ENCODE measurements at places on chromosomes 6 and 20.

DNA sequence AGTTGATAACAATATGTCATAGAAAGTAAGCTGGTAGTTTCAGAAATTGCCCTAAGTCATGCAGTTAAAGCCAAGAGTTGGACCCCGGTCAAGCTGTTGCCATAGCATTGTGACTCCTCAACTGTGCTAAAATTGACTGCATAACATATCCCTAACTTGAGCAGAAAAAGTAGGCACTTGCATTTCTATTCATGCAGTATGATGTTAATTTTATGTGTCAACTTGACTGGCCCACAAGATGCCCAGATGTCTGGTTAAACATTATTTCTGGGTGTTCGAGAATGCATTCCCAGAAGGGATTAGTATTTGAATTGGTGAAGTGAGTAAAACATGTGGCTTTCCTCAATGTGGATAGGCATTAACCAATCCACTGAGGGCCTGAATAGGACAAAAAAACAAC is 136.4 kb downstream of the GPR63 start:
- no peak for DNase-seq

DNA sequence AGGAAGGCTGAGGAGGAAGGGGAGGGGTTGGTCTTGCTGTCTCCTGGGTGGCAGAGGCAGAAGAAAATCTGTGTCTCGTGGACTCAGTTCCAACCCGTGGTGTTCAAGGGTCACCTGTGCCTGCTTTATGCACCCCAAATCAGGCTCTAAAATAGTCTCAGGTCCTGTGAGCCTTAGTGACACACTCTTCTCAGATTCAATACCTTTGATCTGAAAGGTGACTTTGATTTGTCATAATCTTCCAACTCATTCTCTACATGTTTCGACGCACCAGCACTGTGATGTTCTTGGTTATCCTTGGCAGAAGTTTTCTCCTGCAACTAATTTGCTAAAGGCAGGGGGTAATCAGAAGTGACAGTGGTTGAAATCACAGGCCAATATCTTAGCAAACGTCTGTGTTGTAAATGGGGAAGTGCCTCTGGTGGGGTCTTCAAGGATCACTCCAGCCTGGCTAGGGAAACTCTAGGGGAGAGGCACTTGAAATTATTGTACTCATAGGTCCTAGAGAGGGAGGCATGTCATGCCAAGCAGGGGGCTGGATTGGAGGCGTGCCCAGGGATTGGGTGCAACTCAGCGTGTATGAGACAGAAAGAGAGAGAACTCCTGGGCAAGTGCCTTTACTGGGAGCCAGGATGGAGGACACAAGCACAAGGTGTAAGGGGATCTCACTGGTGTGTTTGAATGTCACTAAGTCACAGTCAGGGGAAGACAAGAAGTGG is 19.0 kb upstream of the PRND start:
- DNase-seq, result no peak

DNA sequence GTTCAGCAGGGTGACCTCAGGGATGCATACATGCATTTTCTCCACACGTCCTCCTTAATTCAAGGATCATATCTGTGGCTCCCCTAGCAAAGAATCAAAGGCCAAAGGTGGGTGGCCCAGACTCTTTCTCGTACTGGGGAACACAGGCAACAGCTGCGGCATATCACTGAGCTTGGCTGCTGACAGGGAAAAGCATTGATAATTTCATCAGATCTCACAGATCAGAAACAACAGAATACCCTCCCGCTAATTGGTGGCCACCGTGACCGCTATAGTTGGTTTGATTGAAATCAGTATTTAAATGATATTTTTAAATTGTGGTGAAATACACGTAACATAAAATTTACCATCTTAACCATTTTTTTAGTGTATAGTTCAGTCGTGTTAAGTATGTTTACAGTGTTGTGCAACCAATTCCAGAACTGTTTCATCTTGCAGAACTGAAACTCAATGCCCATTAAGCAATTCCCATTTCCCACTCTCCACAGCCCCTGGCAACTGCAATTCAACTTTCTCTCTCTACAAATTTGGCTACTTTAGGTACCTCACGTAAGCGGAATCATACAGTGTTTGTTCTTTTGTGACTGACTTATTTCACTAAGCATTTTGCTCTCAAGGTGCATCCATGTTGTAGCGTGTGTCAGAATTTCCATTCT is 74.7 kb upstream of the TMEM170B start:
- DNase-seq, result no peak

DNA sequence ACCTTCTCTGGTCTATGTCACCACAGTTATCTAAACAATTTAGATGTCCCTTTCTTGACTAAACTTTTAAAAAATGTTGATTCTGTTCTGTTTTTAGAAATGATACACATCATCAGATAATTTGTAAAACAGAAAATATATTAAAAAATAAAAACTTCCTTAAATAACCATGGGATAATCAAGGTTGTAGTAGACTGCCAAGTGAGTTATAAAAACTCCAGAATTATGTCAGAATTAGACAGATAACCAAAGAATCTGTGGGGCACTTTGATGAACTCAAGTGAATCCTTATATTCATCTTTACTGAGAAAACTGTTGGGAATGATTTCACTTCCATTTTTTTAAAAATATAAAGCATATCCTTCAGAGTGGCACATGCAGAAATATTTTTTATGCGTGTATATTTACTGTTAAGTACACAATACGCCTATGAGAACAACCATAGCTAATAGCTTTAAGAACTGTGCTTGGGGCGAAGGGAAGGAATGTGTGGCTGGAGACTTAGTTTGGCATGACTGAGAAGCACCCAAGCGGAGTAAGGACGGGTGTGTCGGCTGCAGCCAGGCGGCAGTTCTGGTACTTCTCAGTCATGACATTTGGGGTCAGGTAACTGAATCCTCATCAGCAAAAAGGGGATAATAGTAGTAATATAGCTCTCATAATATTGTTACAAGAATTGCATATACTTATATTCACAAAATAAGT is 604.7 kb upstream of the CITED2 start:
- peak; percentile 23 for DNase-seq

DNA sequence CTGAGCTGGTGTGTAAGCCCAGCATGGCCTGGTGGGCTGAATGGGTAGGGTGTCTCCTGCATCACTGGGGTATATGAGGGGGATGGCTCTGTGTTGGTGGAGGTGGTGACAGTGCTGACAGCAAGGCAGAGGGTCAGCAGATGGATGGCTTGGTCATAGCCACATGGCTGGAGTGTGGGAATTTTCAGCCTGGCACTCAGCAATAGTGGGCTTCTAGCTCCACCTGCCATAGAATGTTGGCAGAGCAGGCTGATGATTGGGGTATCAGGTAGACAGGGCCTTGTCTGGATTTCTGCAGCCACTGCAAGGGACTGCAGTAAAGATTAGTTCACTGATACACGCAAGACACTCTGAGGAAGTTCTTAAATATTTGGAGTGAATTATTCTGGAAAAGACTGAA is 137.5 kb upstream of the BACH2 start:
- DNase-seq, result no peak

- DNase-seq, result no peak
Observed at GRCh38 chr20:62244644-62245108, 6.4 kb downstream of the OSBPL2 start.

GRCh38 chr6:24919056-24919892 is 16.5 kb downstream of the RIPOR2 start:
- no peak for DNase-seq

GRCh38 chr6:61640463-61640862 is 645.6 kb downstream of the KHDRBS2 start:
- no peak for DNase-seq

GRCh38 chr6:2730353-2731107 is 20.2 kb downstream of the MYLK4 start:
- no peak for DNase-seq

DNA sequence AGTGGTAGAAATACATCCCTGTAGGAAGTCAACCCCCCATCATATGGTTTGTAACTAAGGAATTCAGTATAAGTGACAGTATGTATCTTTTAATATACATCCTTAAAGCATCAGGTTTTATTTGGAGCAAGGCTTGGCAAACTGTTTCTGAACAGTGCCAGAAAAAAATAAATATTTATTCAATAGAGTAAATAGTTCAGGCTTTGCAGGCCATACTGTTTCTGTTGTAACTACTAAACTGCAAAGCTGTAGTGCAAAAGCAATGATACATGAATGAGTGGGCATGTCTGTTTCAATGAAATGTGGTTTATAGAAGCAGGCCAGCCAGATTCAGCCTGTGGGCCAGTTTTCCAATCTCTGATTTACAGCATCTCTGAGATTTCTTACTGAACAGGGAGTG is 977 bp downstream of the MEI4 start:
- DNase-seq, result no peak

- DNase-seq, result peak; percentile 67
Observed at GRCh38 chr20:667351-668034, 8.1 kb downstream of the SCRT2 start.

GRCh38 chr6:34457382-34457741 is 8.5 kb upstream of the PACSIN1 start:
- DNase-seq, result no peak

GRCh38 chr6:16949716-16950115 is 152.1 kb upstream of the STMND1 start:
- DNase-seq, result no peak

DNA sequence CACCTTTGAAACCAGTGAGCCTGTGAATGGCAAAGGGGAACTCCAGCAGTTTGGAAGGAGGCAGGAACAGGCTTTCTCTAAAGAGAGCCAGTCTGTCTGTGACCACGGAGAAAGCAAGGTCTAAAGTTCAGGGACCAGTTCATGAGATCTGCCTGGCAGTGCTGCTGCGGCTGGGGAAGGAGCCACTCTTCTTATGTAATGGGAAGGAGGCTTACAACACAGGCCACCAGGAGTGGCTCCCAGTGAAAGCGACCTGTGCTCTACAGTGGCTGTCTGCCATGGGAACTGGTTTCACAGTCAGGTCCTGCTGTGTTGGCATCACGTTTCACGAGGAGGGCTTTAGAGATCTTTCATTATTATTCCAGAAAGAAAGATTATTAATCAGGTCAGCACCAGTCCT is 291.9 kb upstream of the PRDM1 start:
- peak; percentile 35 for DNase-seq

DNA sequence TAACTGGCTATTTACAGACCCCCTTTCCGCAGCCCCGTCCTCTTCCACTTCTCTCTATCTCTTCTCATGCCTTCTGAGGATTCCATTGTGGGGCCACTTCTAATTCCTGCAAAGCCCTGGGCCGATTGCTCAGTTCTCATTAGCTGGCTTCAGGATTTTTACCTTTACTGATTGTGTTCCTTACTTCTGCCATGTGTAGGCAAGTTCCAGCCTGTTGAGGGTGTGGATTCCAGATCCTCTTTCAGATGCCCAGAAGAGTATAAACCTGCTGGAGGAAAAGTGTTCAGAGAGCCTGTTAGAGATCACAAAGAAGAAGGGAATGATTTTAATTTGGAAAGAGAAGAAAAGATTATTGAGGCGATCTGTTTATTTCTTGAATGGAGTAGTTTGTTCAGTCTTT is 5.4 kb downstream of the DSE start:
- DNase-seq, result no peak

DNA sequence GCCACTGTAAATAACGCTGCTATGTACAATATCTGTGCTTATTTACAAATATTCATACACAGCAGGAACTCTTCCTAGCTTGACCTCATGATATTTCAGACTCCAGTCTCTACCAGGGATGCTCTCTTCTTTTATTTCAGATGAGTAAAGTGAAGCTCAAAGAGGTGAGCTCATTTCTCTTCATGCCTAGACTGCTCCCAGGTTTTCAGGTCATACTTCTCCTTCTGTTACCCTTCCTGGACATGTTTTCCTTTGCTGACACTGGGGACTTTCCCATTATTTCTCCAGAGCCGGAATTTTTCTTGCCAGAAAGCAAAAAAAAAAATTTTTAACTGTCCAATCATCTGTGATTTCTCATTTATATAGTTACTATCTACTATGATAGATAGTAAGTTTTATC is 147.2 kb upstream of the DST start:
- no peak for DNase-seq

DNA sequence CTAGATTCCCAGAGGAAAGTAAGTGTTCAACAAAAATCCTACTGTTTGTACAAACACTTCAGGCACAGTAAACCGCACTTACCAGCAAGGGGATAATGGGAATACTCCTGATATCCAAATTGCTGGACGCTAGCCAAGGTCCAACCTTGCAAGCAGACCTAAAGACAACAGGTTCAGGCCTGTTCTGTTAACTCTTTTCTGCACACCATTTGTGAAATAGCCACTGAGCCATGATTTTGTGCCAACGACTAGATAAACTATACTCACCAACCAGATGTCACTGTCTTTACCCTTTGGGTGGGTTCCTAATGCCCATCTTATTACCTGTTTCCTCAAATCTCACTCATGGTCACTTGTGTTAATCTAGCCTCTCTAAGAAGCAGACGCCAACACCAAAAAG is 43.5 kb downstream of the GOPC start:
- DNase-seq, result no peak

- DNase-seq, result no peak
Observed at GRCh38 chr6:52610745-52611355, 34.0 kb upstream of the TRAM2 start.

- DNase-seq, result no peak
Observed at GRCh38 chr6:1986454-1987243, 258.8 kb downstream of the GMDS start.

GRCh38 chr20:3669710-3670367 is 6.6 kb upstream of the GFRA4 start:
- no peak for DNase-seq

GRCh38 chr20:17357238-17357637 is 130.4 kb downstream of the PCSK2 start:
- DNase-seq, result no peak

- no peak for DNase-seq
Observed at GRCh38 chr6:128686084-128686483, 165.7 kb upstream of the PTPRK start.

- no peak for DNase-seq
Observed at GRCh38 chr6:157068691-157069324, 254.5 kb downstream of the TMEM242 start.

- DNase-seq, result no peak
Observed at GRCh38 chr20:17872434-17872833, 96.2 kb downstream of the SNX5 start.

DNA sequence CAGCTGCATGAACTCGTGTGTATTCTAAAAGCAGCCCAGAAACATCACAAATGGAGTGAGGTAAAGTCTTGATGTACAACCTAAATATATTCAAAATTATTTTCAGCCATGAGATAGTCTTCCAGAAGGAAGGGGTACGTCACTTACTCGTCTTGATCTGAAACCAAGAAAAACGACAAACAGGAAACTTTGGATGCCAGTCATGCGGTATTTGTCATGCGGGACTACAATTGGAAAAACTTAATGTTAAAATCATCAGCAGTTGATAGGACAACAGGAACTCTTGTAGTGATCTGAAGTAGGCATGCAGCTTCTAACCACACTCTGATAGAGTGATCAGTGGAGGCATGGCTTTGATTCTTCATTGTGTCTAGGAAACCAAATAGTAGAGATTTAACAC is 29.7 kb downstream of the FAM217A start:
- no peak for DNase-seq

GRCh38 chr6:3784885-3785744 is 33.6 kb upstream of the PXDC1 start:
- DNase-seq, result no peak

DNA sequence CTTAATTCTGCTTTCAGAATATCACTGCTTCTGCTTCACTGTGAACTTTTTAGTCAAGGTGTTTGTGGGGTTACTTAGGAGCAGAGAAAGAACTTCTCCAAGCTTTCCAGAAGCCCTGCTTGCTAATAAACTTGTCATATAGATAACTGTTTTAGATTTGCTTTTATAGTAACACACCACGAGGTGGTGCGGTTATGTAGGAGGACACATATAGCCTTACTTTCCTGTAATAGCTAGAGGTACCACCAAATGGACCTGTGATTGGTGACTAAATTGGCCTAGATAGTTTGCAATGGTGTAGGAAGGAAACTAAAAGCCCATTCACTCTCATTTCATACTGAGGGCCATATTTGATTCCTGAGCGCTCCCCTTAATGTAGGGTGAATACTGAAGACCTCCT is 52.3 kb upstream of the BCLAF1 start:
- DNase-seq, result no peak
